SW 1271 (cell line): ENCODE measurements at places on chromosomes 13 and 19.

DNA sequence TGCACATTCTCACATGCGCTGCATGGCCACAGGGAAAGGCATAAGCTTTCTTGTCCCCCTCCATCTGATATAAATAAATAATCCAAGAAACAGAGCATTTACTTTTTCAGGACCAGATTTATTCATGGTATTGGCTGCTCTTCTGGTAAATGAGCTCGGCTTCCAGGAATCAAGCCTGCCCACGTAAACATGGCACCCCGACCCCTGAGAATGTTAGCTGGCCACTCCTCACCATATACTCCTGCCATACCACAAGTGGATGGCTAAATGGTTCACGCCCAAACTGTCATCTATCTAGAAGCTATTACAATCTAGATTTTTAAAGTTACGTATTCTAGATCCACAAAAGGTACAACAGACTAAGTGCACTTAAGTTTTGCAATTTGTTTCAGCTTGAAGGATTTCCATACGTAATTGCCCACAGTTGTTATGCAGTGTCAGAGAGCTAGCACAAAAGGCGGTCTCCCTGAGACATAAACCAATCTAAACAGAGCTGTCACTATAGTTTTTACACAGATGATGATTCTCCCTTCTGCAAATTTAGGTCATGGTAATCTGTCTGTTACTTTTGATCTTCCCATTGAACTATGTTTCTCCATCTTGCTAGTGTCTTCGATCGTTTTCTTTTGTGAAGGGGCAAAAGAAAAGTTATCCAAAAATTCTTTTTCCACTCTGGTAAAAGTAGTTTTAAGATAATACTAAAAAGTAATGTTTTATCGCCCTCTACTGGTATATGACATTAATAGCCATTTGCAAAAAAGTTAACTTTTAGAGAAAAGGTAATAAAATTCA lies 16.2 kb upstream of the FOXO1 start:
- DNase-seq = no peak

DNA sequence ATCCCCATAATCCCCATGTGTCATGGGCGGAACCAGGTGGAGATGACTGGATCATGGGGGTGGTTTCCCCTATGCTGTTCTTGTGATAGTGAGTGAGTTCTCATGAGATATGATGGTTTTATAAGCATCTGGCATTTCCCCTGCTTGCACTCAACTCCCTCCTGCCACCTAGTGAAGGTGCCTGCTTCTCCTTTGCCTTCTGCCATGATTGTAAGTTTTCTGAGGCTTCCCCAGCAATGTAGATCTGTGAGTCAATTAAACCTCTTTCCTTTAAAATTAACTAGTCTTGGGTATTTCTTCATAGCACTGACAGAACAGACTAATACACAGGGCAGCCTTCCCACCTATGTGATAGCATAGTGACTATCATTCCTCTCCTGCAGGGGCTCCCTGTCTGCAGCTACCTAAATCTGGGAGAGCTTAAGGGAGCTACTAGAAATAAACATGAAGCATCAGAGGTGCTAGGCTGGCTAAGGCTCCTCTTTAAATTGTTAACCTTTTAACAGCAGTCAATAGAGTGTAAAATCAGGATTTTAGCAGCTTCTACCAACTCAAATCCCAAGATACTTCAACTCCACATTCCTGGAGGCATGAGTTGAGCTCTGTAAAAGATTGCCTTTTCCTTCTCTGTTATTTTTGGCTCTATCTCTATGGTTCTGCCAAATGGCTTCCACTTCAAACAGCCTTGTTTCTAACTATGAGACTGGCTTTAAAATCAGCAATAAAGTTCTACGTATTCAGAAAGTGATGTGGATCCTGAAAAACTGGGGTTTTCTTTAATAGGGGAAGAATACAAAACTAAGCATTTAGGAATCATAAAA lies 112.3 kb downstream of the VWA8 start:
- DNase-seq = no peak

DNA sequence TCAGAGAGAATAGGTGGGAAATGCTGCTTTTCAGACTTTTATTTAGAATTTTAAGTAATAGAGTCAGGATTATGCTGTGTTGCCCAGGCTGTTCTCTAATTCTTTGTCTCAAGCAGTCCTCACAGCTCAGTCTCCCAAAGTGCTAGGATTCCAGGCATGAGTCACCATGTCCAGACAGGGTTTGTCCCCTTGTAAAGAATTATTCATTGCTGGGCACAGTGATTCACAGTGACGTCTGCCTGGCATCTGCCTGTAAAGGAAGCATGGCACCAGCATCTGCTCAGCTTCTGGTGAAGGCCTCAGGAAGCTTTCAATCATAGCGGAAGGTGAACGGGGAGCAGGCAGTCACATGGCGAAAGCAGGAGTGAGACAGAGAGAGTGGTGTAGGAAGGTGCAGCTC lies 17.7 kb downstream of the ZNF763 start:
- no peak for DNase-seq

DNA sequence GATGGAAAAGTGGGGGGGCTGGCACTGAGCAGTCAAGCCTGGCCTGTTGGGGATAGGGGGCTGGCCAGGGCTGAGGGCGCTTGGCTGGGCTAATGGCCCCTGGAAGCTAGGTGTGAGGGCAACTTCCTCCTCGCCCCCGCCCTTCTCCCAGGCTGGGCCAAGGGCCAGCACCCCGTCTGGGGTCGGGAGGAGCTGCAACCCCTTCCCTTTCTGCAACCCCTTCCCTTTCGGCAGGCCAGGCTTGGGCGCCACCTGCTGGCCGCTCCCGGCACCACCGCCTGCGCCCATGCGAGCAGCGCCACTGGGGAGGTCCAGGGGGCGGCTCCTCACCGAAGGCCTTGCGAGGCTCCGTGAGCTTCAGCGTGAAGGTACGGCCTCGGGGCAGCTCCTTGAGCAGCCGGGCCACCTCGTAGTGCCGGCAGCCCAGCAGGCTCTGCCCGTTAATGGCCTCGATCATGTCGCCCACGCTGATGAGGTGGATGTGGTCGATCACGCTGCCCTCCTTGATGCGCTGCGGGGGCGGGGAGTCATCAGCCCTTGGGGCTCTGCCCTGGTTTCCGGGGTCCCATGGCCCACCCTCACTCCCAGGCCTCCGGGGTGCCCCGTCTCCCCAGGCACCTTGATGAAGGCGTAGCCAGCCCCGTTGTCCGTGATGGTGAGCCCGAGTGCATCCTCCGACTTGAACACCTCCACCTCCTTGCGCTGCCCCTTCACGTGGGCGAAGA lies 5.0 kb upstream of the PTGER1 start:
- no peak for DNase-seq

DNA sequence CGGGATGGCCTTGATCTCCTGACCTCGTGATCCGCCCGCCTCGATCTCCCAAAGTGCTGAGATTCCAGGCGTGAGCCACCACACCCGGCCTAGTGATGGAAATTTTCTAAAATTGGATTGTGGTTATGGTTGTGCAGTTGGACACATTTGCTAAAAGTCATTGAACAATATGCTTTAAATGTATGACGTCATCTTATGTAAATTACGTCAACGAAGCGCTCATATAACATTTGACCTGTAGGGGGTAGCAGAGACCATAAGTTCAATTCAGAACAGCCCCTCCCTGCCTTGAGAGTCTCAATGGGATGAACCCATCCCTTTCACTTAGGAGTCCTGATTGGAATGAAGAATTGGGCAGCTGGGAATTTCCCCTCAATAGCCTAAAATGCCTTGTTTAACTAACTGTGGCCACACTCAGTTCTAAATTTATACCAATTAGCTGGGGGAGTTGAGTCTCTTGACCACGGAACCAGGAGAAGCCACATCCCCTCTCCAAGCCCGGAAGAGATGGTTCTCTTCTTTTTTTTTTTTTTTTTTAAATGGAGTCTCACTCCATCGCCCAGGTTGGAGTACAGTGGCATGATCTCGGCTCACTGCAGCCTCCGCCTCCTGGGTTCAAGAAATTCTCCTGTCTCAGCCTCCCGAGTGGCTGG lies 15.2 kb upstream of the TLE6 start:
- DNase-seq = no peak

DNA sequence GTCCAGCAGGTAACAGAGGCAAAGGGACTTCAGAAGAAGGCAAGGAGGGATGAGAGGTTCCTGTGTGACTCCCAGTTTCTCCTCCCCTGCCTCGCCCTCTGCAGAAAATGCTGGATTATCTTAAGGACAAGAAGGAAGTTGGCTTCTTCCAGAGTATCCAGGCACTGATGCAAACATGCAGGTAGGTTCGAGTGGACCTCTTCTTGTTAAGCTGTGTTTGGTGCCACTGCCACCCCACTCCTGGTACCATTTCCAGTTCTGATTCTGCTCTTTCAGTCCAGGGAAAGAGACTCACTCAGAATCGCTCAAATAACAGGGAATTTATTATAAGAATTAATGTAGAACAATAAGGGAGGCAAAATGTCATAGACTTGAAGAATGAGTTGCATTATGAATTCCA lies 82.5 kb downstream of the MAP4K1 start:
- no peak for DNase-seq

- DNase-seq = no peak
Measured at GRCh38 chr19:570251-570686, 2.1 kb upstream of the BSG start.

DNA sequence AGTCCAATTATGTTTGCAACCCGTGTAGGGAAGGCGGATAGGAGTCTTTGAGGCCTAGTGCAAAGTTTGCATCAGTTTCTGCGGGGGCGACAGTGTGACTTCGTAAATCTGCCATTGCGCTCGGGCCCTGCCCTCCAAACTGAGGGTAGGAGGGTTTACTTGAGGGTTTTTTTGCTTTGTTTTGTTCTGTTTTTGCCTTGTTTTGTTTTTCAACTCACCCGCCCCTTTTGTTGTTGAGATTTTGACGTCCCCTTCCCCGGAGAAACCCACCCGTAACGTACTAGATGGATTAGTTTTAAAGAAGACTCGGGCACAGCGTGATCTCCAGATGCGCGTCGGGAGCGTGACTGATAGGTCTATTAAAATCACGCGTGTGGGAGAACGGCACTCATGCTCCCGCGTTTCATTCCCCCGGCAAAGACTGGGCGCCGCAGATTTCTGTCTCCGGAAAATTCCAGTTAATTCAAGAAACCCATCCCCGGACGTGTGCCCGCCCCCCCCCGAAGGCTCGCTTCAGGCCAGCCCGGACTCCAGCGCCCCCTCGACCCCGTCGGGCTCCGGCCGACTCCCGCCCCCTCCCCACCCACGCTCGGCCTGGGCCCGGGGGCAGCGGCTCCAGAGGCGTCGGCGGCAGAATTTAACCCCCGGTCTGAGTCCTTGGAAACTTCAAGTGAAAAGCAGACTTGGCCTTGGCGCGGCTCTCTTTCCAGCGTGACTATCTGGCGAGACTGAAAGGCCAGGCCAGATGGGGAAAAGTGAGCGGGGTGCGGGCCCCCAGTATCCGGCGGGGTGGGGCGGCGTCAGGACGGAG lies 5.0 kb downstream of the SOX1 start:
- no peak for DNase-seq

DNA sequence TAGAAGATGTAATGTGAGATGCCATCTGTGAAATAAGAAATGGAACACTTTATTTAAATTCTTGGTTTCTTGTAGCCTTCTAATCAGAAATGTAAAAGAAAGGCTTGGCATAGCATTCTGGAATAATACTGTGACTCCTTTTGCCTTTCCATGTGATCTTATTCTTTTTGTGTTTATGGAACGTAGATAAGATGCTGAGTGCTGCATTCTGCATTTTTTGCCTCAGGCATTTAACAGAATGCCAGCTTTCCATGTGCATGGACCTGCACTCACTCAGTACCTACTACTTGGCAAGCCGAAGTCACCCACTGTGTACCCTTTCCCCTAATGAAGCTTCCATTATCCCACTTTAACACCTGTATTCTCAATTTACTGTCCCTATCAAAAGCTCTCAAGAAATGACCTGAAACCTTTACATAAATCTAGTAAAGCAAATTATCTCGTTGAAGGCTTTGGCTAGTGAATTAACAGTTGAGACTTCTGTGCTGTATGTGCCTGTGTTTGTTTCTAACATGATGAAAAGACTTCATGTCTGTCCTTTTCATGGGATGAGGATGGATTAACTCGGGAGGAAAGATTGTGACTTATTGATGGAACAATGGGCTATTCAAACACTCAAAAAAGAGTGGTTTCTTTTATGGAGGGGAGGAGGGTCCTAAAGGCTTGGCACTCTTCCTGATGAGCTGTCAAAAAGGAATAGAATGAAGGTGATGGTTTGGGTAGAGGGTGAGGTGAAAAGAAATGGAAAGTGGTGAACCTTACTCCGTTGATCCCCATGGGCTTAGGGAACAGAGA lies 44.7 kb upstream of the FRY start:
- DNase-seq = no peak

DNA sequence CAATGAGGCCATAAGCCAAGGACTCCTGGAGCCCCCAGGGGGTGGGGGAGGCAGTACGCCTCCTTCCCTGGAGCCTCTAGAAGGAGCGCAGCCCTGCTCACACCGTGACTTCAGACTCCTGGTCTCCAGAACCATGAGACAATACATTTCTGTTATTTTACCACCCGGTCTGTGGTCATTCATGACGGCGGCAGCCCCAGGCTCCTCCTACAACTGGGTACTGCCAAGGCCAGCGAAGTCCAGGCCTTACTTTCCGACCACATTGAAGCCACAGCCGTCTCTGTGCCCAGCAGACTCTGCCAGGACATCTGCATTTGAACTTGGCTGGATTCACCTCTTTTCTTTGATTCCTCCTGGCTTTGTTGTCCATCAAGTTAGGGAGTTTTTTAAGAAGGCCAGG lies 10.5 kb downstream of the GNG7 start:
- DNase-seq = no peak

- no peak for DNase-seq
Measured at GRCh38 chr13:34145061-34145460, 327.1 kb downstream of the RFC3 start.

GRCh38 chr13:25253702-25254101 lies 33.6 kb downstream of the MTMR6 start:
- no peak for DNase-seq

DNA sequence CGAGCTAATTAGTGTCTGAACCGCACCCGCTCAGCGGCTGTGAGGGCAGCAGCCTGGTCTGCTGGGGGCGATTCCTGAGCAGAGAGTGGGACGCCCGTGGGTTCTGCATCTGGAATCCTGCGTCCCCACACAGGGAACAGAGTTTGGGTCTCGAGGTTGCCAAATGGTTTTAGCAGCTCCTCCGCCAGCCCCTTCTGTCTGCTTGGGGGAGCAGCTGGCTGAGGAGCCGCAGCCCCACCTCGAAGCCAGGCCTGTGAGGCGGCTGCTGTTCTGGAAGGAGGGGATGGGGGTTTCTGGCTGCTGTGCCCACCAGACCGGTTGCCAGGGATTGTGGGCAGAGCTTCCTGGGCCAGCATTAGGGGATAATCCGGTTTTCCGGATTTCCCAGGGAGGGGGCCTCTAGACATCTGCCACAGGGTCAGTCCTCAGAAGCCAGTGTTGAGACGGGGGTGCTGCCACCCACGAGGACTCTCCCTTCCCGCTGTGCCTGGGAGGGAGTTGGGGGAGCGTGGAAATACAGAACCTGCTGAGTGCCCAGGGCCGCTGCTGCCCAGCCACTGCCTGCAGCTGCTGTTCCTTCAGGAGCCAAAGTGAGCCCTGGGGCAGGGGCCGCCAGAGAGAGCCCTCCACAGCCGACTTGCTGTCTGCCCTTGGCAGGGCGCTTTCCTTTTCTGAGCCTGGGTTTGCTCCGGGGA lies 2.0 kb downstream of the CDC34 start:
- DNase-seq = no peak

GRCh38 chr13:99374169-99374991 lies 67.2 kb upstream of the GPR183 start:
- DNase-seq = no peak

GRCh38 chr13:76976929-76977328 lies 15.0 kb upstream of the CLN5 start:
- DNase-seq = no peak

GRCh38 chr13:49985129-49985528 lies 11.7 kb upstream of the TRIM13 start:
- DNase-seq = no peak

GRCh38 chr13:38814331-38814730 lies 127.5 kb downstream of the FREM2 start:
- DNase-seq = no peak

- DNase-seq = no peak
Measured at GRCh38 chr19:56156768-56157167, 15.7 kb downstream of the ZNF444 start.
